H1 (cell line): ENCODE measurements at places on chromosomes 1 and 21.

- DNase-seq = no peak
These were observed 26.6 kb downstream of the SLX9 start for GRCh38 chr21:44966135-44967081.

DNA sequence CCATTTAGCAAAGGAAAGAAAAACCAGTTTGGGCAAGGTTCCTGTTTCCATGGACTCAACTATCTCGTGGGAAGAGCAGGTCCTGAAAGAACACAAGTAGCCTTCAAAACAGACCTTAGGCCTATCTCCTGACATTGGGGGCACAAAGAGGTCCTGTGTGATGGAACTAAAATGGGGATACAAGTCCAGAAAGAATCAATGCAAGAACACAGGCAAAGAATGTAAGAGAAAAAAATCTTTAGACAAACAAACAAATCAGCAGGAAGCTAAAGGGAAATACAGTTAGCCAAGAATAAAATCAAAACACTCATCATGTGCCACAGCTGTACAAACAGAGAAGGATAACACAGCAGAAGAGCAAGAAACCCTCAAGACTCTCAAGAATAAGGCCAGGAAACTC is 28.2 kb downstream of the SLC30A10 start:
- DNase-seq = no peak

GRCh38 chr1:11515368-11516300 is 36.7 kb downstream of the DISP3 start:
- no peak for DNase-seq

GRCh38 chr1:53286955-53287354 is 40.9 kb downstream of the LRP8 start:
- no peak for DNase-seq
